Pericardium fibroblast (primary cell): ENCODE measurements at places on chromosomes 5 and 9. TPM values are rescaled to one million over a fixed set of nuclear protein-coding genes. Genes with fewer than 3 reads are reported as not detected.

Gene CNTLN
- 5.4 and 5.5 TPM in 2 replicates for total RNA-seq

Gene GFRA3
- not detected in 2 replicates for total RNA-seq

Gene SEMA5A
- 5.3 and 22.8 TPM in 2 replicates for total RNA-seq

Gene GSN
- total RNA-seq = 335 and 504 TPM in 2 replicates

Gene FOXB2
- total RNA-seq = not detected in 2 replicates

Gene PCDHB16
- total RNA-seq = under 0.01 and 1.1 TPM in 2 replicates

Gene SPINK4
- total RNA-seq = not detected in 2 replicates

Gene DMRTA1
- total RNA-seq = 0.12 and 0.17 TPM in 2 replicates

Gene LEAP2
- not detected in 2 replicates for total RNA-seq

Gene WHRN
- 1.3 and 2.2 TPM in 2 replicates for total RNA-seq

Gene GALT
- 23.7 and 43.3 TPM in 2 replicates for total RNA-seq

Gene LRRC19
- not detected in 2 replicates for total RNA-seq
